Hematopoietic multipotent progenitor cell treated with erythropoietin and hydrocortisone succinate and interleukin-3 and kit ligand, for 15 days (in vitro differentiated cells): ENCODE measurements at places on chromosomes 7 and 10.

DNA sequence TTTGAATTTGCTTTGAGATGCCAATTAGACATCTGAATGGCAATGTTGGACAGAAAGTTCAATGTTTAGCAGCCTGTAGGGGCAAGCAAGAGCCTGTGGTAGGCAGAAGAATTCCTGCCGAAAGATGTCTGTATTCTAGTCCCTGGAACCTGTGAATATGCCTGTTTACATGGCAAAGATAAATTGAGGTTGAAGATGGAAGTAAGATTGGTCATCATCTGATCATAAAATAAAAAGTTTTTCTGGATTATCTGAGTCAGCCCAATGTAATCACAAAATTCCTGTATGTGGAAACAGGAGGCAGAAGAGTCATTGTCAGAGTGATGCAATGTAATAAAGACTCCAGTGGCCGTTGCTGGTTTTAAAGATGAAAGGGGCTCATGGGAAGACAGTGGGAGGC lies 430.5 kb downstream of the MDFIC start:
- DNase-seq = no peak

DNA sequence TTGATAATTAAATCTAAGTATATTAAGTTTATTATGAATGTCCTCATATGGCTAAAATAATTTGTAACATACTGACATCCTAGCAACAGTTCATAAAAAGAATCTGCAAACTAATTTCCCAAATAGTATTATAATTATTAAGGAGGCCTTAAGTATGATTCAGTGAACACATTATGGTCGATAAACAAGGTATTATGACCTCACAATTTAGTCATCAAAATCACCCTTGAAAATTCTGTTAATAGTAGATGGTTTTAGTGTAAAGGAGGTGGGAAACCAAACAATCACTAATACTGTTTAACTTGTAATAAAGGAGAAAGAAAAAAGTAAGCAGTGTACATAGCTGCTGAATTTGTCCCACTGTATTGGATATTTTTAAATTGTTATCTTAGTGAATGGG lies 2.1 kb downstream of the ETV1 start:
- DNase-seq = no peak

DNA sequence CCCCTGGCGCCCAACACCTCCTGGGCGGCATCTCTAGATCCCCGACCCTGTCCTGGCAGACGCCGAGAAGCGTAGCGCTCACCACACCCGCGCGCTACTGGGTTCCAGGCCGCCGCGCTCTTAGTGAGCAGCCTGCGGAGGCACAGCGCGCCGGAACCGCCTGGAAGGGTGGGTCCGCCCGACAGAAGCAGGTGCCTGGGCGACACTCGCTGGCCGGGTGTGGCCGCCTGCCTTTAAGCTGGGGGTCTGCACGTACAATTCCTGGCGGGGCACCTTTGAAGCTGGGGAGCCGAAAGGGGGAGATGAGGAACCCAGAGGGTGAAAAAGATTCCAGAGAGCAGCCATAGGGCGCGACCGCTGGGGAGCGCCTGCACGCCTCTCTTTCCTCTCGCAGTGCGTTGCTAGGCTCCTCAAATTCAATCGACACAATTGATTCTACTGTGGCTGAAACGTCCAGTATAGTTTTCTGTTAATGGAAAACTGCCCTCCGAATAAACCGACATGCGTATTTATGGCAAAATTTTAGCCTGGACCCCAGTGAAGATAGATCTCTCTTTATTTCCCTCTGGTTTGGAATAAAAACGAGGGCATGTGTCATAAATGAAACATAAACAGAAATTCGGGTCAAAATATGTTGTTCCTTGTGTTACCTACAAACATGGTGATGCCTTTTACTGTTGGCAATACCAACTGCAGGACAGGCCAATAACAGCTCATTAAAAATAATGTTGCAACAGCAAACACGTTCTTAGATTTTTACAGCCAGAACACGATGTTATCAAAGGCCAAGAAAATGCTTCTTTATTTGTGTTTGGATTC lies 4.6 kb downstream of the HMX3 start:
- no peak for DNase-seq

- no peak for DNase-seq
Measured at GRCh38 chr7:39130274-39130673, 152.6 kb downstream of the POU6F2 start.

DNA sequence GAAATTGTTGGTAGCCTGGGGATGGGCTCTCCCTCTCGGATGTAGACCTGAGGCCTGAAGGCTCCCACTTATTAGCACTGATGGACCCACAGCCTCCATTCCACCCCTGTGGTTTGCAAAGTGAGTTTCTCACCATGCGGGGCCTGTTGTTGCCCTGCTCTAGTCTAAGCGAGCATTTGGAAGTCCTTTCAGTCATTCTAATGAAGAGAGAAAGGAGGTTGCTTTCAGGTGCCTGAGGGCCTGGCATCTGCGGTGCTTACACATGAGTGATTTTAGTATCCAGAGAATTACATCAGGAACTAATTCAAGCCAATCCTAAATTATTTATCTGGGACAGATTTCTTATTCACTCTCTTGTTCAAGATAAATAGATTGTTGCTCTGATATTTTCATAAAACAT lies 61.6 kb downstream of the NAMPT start:
- DNase-seq = no peak

GRCh38 chr7:114084002-114084471 lies 165.2 kb upstream of the PPP1R3A start:
- DNase-seq = no peak

DNA sequence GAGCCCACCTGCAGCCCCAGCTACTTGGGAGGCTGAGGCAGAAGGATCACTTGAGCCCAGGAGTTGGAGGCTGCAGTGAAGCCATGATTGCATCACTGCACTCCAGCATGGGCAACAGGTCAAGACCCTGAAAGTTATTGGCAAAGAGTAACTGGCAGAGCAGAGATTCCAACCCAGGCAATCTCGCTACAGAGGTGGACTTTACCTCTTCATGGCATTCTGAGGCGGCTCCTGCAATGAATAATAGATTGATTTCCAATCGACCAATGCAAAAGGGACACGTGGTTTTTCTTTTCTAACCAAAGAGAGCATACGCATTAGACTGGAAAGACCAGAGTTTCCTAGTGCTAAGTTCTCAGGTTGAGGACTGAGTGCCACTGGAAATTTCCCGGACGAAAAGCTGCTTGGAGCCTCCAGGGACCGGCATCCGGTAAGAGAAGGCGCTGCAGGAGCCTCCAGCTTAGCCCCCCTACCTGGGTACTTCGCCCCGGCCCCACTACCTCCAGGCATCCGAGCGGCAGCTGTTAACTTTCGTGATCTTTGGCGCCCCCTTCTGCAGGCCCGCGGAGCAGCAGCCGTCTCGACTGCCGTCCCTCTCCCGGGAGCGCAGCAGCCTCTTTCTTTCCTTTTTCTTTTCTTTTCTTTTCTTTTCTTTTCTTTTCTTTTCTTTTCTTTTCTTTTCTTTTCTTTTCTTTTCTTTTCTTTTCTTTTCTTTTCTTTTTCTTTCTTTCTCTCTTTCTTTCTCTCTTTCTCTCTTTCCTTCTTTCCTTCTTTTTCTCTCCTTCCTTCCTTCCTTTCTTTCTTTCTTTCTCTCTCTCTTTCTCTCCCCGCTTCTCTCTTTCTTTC lies 4.1 kb downstream of the MBLAC1 start:
- peak; percentile 83 for DNase-seq

GRCh38 chr10:80924063-80924952 lies 386.6 kb downstream of the SH2D4B start:
- peak; percentile 8 for DNase-seq

GRCh38 chr7:129790136-129790535 lies 162.6 kb downstream of the UBE2H start:
- no peak for DNase-seq

DNA sequence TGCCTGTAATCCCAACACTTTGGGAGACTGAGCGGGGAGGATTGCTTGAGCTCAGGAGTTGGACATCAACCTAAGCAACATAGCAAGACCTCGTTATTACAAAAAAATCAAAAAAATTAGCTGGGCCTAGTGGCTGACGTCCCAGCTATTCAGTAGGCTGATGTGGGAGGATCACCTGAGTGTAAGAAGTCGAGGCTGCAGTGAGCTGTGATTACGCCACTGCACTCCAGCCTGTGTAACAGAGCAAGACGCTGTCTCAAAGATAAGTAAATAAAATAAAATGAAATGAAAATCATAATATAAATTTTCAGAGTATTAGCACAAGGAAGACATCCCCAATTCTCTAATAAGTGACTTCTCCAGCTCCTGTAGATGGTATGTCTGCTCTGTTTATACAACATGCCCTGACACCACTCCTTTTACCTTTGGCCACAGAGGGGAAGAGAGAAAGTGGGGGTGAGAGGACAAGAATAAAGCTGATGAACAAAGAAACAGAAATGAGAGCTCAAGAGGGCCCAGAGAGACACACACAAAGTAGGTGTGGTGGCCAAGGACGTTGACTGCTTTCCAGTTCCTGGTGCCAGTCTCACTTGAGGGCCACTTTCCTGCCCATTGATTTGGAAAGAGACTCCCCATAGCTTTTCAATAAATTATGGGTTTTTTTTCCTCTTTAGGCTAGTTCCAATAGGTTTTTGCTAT lies 62.9 kb downstream of the PTTG1IP2 start:
- DNase-seq = no peak

DNA sequence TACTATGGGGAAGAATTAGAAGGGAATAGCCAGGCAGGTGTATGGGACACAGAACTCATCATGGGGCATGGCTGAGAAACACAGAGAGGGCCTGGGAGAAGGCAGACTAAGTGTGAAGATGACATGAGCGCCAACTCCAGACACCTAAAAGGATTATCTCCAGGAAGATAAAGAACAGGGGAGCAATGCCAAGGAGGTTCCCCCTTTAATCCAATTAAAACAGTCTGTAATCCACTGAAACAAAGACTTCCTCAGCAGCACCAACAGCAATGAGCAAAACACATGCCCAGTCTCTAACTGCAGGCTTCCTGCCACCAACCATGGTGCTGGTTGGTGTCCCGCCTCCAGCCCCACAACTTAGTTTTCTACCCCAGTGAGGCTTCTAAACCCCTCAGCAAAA lies 108.9 kb downstream of the GRID1 start:
- DNase-seq = no peak
